ENCODE measurements at places on chromosomes 6 and 20. TPM values are rescaled to one million over a fixed set of nuclear protein-coding genes. Genes with fewer than 3 reads are reported as not detected.

DNA sequence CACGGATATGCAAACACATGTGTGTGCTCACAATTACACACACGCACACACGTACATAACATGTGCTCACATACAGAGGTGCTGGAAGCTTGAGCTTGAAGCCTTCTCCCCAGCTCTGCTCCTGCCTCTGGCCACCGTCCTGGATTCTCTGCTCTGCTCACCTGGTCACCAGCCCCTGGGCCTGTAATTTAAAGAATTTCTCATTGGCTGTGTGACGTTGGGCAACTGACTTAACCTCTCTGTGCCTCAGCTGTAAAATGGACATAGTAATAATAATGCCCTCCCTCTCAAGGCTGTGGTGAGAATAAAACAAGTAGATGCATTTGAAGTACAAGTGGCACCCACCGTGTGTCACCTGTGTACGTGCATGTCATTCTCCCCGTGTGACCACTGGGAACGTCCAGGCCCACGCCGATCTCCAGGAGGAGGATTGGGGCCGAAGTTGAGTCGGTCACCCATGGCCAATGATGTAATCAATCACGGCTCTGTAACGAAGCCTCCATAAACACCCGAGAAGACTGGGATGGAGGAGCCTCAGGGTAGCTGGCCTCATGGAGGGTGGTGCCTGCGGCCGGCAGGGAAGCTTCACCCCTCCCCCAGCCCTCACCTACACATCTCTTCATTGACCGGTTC is 160.9 kb upstream of the AFDN start:
- DNase-seq: no peak

DNA sequence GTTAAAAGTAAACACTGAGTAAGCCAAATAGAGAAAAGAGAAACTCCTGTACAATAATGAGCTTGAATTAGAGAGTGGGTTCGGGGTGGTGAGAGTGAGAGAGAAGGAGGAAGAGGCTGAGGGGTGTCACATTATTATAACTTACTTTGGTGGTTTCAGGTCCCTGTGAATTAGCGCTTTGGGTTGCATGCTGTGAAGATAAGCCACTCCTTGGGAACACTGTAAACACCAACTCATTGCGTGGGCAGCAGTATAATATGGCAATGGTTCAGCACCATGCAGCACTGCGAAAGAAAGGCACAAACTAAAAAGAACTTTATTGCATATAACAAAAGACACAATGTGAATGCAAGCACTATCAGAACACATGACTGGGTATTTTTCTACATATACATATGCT is 26.9 kb downstream of the MAP3K7 start:
- no peak for DNase-seq

DNA sequence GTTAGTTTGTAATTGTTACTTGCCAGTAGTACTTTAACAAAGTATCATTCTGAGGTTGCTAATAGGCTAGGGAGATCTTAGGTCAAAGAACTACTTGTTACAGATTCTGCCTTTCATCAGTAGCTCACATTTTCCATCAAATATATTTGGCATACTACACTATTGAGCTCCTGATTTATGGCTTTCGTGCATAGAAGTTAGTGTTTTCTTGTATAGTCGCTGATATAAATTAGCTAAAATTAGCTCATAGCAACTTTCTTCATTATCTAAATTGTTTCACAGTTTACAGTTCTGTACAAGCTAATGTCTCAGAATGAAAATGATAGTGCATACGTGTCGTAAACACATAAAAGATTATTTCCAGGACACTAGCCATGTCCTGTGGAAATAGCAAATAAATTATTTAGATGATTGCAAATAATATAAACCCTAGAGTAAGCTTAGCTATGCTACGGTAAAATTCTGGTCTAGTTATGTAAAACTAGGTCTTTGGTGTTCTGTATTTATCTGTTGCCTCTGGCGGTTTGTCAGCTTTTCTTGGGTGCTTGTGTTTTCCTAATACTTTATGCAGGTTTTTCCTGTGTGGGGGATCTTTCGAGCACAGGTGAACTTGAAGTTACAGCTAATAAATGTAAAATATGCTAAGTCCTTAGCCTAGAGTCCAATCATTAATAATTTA is 15.1 kb downstream of the PDE7B start:
- no peak for DNase-seq

SLC22A16 gene
- total RNA-seq: not detected

FGD2 gene
- total RNA-seq: 46.9 TPM

APOM gene
- total RNA-seq: 10.0 TPM
